ENCODE measurements at places on chromosomes 1 and 21.
A peak's percentile ranks its signal among the peaks of the same experiment; 100 is the strongest.

GRCh38 chr1:246795906-246796694 lies 71.9 kb downstream of the SCCPDH start:
- no peak for DNase-seq

DNA sequence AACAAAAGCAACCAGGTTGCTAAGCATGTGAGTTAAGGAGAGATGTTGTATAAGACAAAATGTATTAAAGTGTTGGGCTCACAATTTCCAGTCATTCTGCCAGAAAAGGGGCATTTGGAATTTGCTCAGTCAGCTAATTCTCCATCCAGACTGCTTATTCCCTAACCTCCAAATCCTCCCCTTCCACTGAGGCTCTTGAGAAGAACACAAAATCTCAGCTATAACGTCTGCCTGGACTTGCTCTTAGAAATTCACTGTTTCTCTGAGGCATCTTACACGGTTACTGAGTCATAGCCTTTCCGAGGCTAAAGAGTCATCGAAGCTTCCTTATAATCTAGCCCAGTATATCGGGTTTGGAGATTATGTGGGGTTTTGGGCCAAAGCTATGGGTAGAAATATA lies 548.2 kb upstream of the ADGRL4 start:
- no peak for DNase-seq

DNA sequence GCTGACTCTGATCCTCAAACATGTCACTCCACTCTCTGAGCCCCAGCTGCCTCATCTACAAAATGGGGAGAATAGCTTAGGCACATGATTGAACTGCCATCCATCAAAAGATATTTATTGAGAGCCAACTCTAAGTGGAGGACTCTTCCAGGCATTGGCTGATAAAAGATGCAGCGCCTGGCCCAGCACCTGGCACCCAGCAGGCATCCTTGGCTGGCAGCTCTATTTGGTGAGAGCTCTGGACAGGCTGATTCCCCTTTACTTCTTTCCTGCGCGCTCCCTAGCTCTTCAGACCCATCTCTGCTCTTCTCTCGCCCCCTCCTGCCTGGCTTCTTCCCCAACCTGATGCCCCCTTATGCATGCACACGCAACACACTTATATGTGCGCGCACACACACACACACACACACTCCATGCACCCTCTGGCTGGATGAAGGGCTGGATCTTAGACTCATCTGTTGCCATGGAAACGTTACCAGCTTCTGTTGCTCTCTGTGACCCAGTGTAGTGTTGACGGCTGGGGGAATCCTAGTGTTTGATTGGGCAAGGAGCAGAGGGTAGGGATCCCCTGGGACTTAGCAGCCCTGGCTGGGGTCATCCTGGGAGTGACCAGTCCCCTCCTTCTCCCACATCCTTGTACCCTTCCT lies 49.3 kb downstream of the VWA5B1 start:
- DNase-seq: no peak

DNA sequence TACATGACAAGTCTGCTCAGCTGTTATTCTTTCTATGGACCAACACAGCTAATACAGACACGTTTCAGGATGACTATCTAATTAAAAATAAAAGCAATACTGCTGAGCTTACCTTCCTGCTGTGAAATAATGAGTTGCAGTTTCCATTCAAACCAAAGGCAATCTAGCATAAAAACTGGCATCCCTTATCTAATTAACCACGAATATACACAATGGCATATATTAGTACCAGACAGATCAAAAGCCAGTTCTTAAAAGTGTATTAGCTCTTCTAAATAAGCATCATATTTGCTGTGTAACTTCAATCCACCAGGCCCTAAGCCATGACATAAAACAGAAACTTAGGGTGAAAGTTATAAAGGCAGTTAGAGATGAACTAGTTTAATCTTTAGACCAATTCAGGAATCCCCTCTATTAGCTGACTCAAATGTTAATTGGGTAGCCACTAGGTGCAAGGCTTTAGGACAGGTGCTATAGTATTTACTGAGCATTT lies 20.6 kb downstream of the TESK2 start:
- DNase-seq: no peak

GRCh38 chr1:94614168-94614815 lies 72.7 kb upstream of the F3 start:
- DNase-seq: no peak

GRCh38 chr1:228374711-228375577 lies 31.7 kb downstream of the TRIM11 start:
- no peak for DNase-seq

GRCh38 chr21:33974513-33975468 lies 59.2 kb upstream of the ATP5PO start:
- DNase-seq: no peak

DNA sequence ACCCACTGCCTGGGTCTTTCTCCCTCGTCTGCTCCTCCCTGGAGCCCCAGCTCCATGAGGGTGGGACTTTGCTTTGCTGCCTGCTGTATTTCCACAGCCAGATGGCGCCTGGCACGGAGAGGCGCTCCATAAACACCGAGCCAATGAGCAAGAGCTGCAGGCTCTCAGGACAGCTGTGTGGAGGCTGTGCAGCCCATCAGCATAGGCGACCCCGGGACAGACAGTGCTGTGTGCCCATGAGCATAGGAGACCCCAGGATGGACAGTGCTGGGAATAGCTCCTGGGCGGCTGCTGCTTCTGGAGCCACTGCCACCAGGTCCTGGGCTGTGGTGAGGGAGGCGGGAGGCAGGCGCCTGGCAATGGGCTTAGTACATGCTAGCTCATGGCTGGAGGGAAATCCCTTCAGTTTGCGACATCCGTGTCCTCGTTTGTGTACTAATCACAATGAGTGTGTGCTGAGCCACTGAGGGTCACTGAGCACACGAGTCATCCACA lies 29.2 kb downstream of the CEP104 start:
- DNase-seq: no peak

- DNase-seq: no peak
Measured at GRCh38 chr1:109241344-109241743, 8.0 kb upstream of the CELSR2 start.

DNA sequence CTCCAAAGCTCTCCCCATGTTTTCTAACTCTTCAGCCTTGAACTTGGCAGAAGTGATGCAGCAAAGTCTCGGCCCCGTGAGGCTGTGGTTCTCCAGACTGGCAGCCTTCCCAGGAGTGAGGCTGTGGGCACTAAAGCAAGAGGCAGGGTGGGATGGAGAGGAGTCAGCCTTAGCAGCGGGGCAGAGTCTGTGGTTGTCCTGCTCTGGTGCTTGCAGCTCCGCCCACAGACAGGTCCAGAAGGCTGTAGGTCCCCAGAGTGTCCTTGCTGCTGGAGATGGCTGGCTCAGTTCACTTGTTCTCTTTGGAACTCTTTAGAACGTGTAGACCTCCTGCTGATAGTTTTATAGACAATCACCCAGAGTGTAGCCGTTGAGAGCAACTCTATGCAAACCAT lies 142.6 kb downstream of the AJAP1 start:
- peak; percentile 20 for DNase-seq
